Stimulated activated CD4-positive, alpha-beta T cell treated with anti-CD3 and anti-CD28 coated beads, Interleukin-4, amount 100 ng/mL, for 48 hours (primary cell): ENCODE measurements at places on chromosomes 12 and 14.

DNA sequence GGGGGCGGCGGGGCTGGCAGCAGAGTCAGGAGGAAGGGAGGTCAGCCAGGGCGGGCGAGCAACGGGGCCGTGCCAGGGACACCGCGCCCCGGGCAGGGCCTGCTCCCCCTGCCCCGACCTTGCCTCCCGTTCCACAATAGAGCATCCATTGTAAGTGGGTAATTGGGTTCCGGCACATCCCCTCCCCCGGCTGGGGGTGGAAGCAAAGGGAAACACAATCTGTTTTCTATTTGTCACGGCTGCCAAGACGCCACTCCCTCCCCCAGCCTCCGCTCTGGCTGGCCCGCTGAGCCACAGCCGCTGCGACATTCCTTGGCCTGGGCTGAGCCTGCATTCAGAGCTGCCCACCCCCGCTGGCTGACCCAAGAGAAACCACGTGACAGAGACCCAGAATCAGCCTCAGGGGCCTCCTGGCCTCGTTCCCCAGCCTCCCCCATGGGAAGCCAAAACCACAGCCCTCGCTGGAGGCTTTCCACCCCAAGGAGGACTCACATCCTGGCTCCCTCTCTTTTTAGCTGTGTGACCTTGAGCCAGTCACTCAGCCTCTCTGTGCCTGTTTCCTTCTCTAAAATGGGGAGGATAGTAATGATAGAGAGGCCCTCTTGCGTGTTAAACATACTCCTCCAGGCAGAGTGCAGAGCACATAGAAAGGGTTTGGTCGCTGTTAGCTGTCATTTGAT is 117.6 kb downstream of the SCARB1 start:
- no peak for DNase-seq

- DNase-seq, result no peak
These were observed 327.2 kb downstream of the BTG1 start for GRCh38 chr12:91818227-91819131.

GRCh38 chr12:45558353-45558752 is 171.2 kb upstream of the ARID2 start:
- no peak for DNase-seq

DNA sequence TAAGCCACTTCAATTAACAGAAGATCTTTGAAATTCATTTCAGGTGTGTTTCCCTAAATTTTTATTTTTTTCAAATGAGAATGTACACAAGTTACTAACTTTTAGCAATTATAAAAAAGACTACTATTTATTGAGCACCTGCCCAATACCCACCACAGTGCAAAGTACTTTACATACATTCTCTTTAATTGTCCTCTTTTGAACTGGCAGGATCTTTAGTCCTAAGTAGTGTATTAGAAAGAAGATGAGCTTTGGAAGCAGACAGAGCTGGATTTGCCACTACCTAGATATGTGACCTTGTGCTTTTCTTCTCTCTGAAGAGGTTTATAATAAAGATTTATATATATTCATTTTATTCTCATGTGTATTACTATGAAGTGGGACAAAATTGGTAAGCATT is 63.7 kb downstream of the TMEM117 start:
- no peak for DNase-seq

GRCh38 chr12:102234599-102234998 is 37.0 kb upstream of the PMCH start:
- no peak for DNase-seq

DNA sequence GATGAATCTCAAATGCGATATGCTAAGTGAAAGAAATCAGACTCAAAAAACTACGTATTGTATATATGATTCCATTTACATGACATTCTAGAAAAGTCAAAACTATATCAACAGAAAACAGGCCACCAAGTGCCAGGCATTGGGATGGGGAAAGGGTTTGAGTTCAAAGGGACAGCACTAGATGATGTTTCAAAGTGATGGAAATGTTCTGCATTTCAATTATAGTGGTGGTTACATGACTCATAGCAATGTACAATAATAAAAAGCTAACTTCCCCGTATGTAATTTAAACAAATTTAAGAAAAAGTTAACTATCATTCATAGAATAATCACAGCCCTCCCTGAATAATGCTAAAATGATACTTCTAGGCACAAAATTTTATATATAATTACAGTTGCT is 13.5 kb downstream of the HECTD1 start:
- no peak for DNase-seq

- no peak for DNase-seq
These were observed 150.2 kb upstream of the PLEKHG7 start for GRCh38 chr12:92552412-92553108.

- no peak for DNase-seq
These were observed 13.0 kb upstream of the C12orf71 start for GRCh38 chr12:27095346-27095745.

- no peak for DNase-seq
These were observed 15.0 kb upstream of the CDKN3 start for GRCh38 chr14:54381821-54382220.

GRCh38 chr12:12717586-12718380 is 615 bp downstream of the CDKN1B start:
- DNase-seq, result no peak

- no peak for DNase-seq
These were observed 15.4 kb downstream of the SAMD4A start for GRCh38 chr14:54582334-54582733.

DNA sequence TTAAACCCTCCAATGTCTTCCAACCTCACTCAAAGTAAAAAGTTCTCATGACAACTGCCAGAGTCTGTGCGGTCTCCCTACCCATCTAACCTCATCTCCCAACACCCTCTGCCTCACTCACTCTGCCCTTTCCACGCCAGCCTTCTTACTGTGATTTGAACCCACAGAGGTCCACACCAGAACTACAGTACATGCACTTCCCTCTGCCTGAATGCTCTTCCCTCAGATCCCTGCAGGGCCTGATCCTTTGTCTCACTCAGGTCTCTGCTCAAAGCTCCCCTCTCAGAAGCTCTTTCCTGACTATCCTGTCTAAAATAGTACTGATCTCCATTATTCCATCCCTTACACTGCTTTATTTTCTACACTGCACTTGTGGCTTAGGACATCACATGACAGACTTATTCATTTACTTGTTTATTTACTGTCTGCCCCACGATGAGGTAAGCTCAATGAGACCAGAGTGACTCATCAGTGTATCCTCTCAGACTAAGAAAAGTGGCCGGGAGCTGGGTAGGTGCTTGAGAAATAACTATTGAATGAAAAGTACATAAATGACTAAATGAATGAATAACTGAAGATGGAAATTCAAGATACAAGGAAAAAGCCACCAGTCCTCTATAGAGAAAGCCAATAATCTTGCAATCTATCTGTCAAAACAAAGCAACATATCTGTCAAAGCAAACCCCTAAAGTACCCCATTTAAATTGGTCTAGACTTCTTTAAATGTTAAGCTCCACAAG is 17.1 kb downstream of the POMT2 start:
- peak; percentile 16 for DNase-seq

- no peak for DNase-seq
These were observed 29.3 kb downstream of the AMN start for GRCh38 chr14:102951799-102952198.

DNA sequence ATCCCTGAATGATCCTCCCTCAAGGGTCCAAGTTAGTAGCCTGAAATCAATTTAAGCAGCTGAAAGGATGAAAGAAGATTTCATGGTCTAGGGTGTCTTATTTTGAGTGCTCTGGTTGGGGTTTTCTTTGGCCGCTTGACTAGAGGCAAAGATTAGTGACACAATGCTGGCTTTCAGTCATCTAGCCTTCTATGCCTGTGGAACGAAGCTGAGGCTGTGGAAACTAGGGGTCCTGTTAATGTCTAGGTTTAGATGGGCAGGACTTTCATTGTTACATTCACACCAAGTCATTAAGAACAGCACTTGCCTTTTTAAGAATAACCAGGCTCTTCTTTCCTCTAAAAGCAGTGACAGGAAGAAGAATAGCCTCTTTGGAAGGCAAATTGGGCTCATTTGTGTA is 253.8 kb upstream of the E2F7 start:
- DNase-seq, result no peak

GRCh38 chr14:104881369-104881979 is 16.4 kb downstream of the CEP170B start:
- DNase-seq, result no peak

DNA sequence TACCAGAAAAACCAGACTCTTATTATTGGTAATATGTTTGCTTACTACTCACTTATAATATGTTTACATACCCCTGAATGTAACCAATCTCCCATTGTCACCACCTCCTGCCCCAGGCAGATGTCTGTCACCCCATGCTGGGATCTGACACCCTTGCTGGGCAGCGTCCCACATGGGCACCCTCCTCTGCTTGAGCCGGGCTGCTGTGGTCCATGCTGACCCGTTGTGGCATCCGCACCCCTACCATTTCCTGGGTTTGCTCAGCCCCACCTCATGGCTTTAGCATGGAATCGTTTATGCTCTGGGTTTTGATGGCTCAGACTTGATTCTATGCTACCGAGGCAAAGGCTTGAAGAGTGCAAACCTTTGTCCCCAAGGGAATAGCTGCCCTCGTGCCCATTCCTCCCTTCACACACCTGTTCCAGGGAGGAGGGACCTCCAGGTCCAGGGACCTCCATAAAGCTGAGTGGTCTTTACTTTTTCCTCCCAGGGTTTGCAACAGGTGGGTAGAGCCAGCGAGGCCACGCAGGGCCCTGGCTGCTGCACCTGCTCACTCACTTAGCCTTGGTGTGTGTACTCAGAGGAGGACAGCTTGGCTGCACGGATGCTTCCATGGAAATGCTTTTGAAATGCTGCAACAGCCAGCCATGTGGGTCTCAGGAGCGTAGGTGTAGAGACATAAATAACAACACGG is 68.7 kb downstream of the PRMT8 start:
- DNase-seq, result no peak

- no peak for DNase-seq
These were observed 153.1 kb downstream of the ANO6 start for GRCh38 chr12:45368841-45369489.

DNA sequence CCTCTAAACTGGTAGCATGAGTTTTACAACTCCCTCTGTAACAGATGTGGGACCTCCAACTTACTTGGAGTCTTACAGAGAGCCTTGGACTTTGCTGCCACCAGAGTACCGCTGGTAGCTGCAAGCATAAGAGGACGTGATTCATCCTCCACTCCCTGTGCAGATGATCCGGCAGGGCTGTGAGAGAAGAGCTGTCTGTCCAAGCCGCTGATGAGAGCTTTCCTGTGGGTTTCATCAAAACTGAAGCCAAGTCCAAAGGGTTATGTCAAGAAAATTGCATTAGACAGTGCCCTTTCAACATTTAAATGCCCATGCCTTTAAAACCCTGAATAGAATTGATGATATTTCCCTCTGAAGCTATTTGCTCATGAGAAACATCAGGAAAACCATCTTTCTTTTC is 85.8 kb downstream of the LLPH start:
- no peak for DNase-seq

DNA sequence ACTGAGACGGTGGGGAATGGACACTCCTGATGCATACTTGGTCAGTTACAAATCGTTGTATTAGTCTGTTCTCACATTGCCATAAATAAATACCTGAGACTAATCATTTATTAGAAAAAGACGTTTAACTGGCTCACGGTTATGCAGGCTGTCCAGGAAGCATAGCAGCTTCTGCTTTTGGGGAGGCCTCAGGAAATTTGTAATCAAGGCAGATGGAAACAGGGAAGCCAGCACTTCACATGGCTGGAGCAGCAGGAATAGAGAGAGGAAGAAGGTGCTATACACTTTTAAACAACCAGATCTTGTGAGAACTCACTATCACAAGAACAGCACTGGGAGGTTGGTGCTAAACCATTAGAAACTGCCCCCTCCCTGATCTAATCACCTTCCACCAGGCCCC is 418.2 kb downstream of the FLRT2 start:
- no peak for DNase-seq

DNA sequence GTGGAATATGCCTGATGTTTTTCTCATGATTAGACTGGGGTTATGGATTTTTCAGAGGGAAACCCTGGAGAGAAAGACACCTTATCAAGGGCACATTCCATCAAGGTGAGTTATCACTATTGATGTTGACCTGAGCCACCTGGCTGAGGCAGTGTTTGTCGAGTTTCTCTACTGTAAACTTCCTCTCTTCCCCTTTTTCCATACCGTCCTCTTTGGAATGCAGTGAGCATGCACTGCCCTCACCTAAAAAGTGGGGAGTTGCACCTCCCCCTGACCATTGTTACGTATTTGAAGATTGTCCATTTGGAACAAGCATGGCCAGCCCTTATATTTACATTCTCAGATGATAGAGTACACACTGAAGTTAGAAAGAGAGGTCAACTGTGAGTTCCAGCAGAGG is 53.9 kb upstream of the PWP1 start:
- DNase-seq, result no peak

DNA sequence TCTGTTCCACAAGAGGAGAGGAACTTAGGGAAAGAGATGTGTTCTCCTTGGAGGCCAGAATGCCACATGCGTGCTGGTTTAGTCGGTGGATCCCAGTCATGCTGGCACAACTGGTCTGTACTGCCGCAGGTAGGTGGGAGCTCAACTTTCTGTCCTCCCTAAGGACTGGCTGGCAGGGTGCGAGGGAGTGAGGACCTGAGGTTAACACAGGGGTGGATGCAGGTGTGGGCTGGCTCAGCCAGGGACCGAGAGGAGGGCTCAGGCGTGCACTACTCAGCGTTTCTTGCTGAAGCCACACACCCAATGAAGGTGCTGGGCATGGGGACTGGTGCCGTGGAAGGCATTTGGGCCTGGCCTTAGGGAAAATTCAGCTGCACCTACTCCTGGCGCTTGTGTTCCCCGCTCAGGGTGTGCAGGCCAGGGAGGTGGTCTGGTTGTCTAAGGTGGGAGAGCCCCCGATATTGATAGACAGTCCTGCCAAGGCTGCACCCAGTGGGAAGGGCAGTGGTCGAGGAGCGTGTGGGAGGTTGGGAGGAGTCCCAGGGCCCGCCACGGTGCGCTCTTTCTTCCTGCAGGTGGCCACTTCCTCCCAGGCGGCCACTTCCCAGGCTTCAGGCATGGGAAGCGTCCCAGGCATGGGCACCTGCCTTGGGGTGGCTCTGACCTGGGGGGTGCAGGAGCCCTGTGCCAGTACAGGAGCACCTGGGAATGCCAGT is 138.4 kb downstream of the ADGRD1 start:
- DNase-seq, result no peak

DNA sequence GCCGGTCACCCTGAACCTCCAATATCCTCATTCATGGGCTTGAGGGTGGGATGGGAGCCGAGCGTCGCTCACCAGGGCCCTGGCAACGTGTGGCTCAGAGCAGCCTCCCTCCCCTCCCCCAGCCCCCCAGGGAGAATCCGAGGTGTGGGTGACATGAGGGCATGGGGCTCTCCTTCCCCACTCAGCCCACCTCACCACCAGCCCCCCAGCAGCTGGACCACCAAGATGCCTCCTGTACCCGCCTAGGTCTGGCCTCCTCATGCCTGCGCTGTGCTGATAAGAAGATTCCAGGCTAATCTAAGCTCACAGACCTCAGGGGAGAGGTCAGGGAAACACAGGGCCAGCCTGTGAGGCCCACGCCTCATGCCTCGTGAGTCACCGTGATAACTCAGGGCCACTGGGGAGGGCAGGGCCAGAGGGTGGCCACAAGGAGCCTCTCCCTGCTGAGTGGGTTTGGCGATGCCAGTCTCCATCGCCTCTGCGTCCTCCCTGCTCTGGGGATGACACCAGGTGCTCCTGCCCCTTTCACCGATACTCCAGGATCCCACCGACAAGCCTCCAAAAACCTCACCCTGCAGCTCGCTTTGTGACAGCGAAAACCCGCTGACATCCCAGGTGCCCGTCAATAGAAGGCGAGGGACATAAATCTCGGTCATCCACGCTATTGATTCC is 56.9 kb downstream of the TESC start:
- DNase-seq, result no peak
